ENCODE measurements at places on chromosomes 6 and 20.

DNA sequence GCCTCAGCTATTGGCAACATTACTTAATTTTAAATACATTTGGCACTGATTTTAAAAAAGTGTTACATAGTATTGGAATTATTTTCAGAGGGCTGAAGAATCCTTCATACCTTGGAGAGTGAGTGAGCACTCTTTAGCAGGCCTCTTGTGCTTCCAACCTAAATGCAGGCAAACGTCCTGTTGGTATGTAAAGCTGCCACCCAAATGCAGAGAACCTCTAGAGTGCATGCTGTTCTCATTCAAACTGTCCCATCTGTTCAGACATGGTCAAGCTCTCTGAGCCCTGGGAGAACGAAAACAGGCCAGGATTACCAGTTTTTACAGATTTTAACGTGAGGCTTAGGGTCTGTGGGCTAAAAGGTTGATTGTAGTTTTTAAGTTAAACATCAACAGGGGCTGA is 378.0 kb upstream of the FLRT3 start:
- DNase-seq, result no peak

- DNase-seq, result no peak
Measured at GRCh38 chr6:106225581-106225980, 100.0 kb downstream of the ATG5 start.

DNA sequence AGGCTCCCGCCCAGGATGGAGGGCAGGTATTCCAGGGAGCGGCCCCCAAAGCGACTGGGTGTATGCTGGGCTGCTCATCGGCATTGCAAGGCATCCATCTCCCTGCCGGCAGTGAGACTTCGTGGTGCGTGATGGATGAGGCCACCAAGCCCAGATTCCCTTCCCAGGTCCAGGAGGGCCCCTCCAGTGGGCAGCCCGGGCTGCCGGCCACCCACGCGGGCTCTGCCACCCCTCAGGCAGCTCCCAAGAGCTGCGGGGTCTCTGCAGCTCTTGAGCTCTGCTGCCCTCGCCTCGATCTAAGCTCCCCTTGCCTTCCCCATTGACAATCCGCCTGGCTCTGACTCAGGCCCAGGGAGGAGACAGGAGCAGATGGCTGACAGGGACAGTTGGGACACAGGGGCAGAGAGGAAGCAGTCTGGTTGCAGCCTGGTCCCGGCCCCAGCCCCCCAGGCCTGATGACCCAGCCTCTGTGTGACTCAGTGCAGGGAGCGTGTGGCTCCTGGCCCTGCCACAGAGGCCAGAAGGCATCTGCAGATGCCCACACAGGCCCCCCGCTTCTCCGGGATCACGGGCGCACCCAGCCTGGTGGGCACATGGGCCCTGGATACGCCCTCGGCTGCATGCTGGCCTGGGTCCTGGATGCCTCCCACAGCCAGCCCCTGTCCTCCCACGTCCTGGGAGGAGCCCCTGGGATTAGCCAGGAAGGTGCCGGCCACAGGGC is 33.0 kb downstream of the SLCO4A1 start:
- no peak for DNase-seq

GRCh38 chr6:8749465-8749864 is 314.1 kb upstream of the SLC35B3 start:
- no peak for DNase-seq

DNA sequence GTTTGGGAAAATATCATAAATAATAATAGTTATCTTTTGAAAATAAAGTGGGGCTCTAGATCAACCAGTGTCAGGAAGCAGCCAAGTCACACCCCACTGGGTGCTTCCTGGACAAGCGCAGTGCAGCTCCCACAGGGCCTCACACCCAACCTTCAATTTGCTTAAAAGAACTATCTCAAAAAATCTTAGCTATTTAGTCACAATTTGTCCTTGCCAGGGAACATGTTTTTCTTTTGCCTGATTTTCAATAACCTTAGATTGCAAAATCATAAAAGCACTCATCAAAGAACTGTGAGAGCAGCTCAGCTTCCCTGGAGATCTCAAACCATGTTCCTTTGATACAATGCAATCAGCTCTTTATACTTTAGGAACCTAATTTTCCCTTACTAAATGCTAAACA is 1.6 kb upstream of the NCOA7 start:
- DNase-seq, result no peak

- no peak for DNase-seq
Measured at GRCh38 chr6:98203170-98203806, 631.1 kb upstream of the POU3F2 start.
